Panc1 (cell line): ENCODE measurements at places on chromosomes 5 and 9.

- no peak for DNase-seq
These were observed 150.8 kb upstream of the RANBP3L start for GRCh38 chr5:36452424-36453006.

GRCh38 chr9:127880143-127880542 lies 2.7 kb upstream of the AK1 start:
- no peak for DNase-seq

DNA sequence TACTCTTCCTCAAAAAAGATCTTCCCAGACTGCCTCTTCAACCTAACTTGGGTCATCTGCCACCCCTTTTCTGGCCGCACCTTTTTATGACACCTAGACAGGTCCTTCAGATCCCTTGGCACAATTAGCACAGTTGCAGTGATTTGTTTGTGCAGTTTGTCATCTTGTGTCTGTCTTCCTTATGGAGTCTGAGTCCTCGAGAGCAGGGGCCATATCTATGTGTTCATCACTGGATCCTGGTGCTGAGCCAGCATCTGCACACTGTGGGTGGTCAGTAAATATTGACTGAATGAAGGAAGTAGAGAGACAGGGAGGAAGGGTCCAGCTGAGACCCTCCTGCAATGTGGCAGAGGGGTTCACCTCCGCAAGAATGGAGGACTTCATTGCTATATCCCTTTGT lies 14.4 kb downstream of the ERGIC1 start:
- DNase-seq = no peak

DNA sequence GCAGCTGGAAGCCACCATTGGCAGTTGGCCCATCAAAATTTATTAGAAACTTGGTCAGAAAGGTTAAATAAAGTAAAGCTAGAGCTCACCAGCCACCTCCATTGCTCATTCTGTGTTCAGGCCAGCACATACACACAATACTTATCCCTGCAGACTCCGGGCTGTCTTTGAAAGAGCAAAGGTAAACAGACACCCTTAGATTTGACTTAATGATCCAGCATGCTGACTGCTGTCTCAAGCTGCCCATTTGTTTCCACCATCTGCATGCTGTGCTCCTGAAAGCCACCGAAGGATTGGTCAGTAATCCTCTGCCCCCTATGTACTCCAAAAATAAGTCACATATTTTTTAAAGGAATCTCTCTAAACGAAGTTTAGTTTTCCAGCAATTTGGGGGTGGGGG lies 1059.8 kb upstream of the DMAC1 start:
- DNase-seq = no peak

- DNase-seq = no peak
These were observed 152.8 kb downstream of the YIPF5 start for GRCh38 chr5:144017631-144018030.

- no peak for DNase-seq
These were observed 4.1 kb downstream of the KLF9 start for GRCh38 chr9:70410368-70410767.

DNA sequence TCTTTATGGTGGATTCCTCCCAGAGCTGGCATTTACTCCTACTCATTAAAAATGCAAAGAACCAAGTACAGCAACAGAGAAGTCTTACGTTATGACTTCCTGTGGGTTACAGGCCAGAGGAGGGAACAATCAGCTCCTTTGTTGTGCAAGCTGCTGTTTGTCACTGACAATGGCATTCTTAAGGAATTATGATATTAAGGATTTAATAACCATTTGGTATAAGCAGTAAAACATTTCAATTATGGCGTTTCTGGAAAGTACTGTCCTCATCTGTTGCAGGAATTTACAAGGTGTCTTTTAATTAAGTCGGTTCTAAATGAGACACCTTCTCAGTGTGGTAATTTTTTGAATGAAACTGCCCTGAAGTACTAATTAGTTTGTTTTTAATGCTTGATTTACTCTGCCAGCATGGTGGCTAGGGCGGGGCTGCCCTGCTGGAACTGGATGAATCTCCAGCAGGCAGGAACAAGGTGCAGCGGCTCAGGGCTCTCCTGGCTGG lies 49.1 kb upstream of the VDAC1 start:
- DNase-seq = no peak
